ENCODE measurements at places on chromosomes 5 and 9.

- peaks cover 48% of the 10 kb centered on the region for H3K36me3 ChIP-seq
- H3K27ac ChIP-seq: peak overlapping the region; percentile 96
- peak overlapping the region; percentile 95 for H3K4me3 ChIP-seq
- no peak for DNase-seq
- H3K27me3 ChIP-seq: no peaks in the 10 kb centered on the region
These were observed 898 bp downstream of the CAMSAP1 start for GRCh38 chr9:135906291-135907005.

DNA sequence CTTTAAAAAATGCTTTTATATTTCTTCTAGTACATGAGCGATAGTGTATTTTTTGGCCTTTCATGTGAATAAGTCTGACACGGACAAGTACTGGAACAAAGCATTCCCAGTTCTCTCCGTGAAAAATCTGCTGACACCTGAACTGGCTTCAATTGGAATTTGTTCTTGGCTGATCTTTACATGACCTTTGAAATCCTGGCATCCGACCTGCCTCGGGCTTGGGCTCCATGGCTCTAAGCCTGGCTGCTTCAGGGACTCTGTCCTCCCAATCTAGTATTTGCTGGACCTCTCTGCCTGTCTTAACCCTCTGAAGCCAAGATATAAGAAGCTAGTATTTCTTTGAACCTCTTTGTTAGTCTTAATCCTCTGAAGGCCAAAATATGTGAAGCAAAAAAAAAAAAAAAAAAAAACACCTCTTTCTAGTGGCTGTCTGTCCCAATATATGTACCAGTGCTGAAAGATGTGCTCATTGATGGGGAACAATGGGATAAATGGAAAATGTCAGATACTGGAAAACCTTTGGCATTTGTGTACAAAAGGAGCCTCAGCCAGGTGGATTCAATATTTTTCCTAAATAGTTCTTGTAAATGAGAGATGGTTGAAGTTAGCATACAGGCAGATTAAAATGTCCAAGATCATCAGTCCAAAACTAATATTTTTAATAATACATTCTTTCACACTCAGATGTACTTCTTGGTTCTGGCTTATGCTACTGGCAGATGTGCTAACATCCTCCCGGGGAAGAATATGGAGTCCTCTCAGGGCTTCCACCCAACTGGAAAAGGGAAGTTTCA lies 470.6 kb downstream of the TUSC1 start:
- H3K4me3 ChIP-seq: no peak overlapping the region
- no peaks in the 10 kb centered on the region for H3K27me3 ChIP-seq
- no peak for DNase-seq

- H3K27ac ChIP-seq: no peak overlapping the region
- peaks cover 51% of the 10 kb centered on the region for H3K4me1 ChIP-seq
- no peaks in the 10 kb centered on the region for H3K27me3 ChIP-seq
These were observed 124.0 kb downstream of the SEMA5A start for GRCh38 chr5:9421884-9422283.

GRCh38 chr9:35366627-35367026 lies 123.3 kb upstream of the RUSC2 start:
- DNase-seq: no peak
- no peaks in the 10 kb centered on the region for H3K27me3 ChIP-seq
- H3K27ac ChIP-seq: no peak overlapping the region
- H3K4me3 ChIP-seq: no peak overlapping the region
- no peaks in the 10 kb centered on the region for H3K4me1 ChIP-seq

DNA sequence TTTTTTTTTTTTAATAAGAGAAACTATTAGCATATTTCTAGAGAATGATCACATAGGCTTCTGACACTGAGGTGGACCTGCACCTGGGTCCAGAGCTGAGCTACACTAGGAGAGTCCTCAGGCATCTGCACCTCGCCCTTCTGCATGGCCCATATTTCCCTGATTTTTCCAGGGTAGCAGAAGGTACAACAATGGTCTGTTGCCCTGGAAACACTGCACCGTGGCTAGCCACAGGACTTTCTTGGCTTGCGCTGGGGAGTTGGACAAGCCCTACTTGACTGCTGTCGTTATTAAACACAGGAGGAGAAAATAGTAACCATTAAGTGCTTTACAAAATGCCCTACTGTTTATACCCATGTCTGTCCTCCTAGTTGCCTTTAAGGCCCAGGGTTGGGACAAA lies 615.7 kb upstream of the MEF2C start:
- H3K36me3 ChIP-seq: no peaks in the 10 kb centered on the region
- H3K4me1 ChIP-seq: no peaks in the 10 kb centered on the region
- no peaks in the 10 kb centered on the region for H3K27me3 ChIP-seq
- H3K4me3 ChIP-seq: no peak overlapping the region
- H3K27ac ChIP-seq: no peak overlapping the region

DNA sequence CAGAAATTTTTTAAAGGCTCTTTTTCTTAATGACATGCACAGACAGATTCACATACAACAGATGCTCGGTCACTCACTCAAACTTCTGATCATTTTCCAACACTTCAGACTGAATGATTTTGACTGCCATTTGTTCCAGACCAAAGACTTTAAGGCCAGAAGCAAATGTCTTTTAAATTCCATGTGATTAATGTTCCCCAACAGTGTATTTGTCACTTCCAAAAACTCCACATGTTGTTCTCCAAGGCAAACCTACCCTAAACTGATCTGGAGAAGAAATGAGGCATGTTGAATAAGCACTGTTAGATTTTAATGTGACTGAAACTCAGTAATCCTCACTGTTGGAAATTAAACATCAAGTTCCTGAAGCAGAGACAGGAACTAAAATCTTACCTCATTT lies 366.7 kb downstream of the GABRG2 start:
- H3K27me3 ChIP-seq: no peaks in the 10 kb centered on the region
- no peaks in the 10 kb centered on the region for H3K36me3 ChIP-seq
- no peak overlapping the region for H3K27ac ChIP-seq

DNA sequence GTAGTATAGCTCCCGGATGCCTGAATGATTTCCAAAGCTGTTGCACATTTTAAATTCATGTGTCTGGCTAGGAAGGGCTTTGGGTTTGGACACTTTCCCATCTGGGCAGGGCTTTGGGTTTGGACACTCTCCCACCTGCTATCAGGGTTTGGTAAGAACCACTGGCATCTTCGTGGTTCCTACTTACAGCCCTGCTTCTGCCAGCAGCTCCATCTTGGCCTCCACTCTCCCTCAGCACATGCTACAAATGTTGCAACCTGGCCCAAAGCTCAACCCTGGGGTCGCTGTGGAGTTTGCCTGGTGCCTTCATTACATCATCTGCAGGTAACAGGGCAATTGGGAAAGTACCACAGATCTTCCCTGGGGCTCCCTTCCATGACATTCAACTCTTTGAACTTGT lies 3.5 kb downstream of the TMCO6 start:
- H3K27ac ChIP-seq: no peak overlapping the region
- peaks cover 31% of the 10 kb centered on the region for H3K4me1 ChIP-seq
- H3K36me3 ChIP-seq: peaks cover 7% of the 10 kb centered on the region
- no peaks in the 10 kb centered on the region for H3K27me3 ChIP-seq
- no peak overlapping the region for H3K4me3 ChIP-seq

GRCh38 chr5:4630031-4630430 lies 510.1 kb upstream of the ADAMTS16 start:
- H3K27me3 ChIP-seq: peaks cover 9% of the 10 kb centered on the region
- no peak overlapping the region for H3K27ac ChIP-seq
- no peak for DNase-seq
- H3K4me1 ChIP-seq: peaks cover 4% of the 10 kb centered on the region
- no peak overlapping the region for H3K4me3 ChIP-seq
- H3K36me3 ChIP-seq: no peaks in the 10 kb centered on the region

DNA sequence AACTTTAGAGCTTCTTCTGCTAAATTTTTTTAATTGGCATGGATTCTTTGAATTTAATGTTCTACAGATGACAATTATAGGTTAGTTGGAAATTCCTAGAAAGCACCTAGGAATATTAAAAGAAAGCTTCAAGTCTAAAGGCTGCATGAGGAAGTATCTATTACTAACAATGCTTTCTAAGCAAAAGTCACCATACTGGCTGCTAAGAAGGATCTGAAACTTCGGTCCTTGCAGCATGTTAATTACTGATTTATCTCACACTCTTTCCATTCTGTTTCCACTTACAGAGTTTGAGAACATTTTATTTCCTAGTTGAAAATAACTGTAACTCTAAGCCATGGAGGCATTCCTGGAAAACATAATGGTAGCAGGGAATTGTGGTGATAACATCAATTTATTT lies 8.4 kb downstream of the SEMA6A start:
- no peak overlapping the region for H3K4me3 ChIP-seq
- peaks cover 25% of the 10 kb centered on the region for H3K36me3 ChIP-seq
- H3K4me1 ChIP-seq: peaks cover 66% of the 10 kb centered on the region
- no peak for DNase-seq

- no peaks in the 10 kb centered on the region for H3K36me3 ChIP-seq
- H3K4me1 ChIP-seq: peaks cover 33% of the 10 kb centered on the region
- H3K27ac ChIP-seq: peak overlapping the region; percentile 78
- H3K4me3 ChIP-seq: peak overlapping the region; percentile 57
- H3K27me3 ChIP-seq: no peaks in the 10 kb centered on the region
These were observed 54.9 kb upstream of the GRAMD2B start for GRCh38 chr5:126368239-126368812.

DNA sequence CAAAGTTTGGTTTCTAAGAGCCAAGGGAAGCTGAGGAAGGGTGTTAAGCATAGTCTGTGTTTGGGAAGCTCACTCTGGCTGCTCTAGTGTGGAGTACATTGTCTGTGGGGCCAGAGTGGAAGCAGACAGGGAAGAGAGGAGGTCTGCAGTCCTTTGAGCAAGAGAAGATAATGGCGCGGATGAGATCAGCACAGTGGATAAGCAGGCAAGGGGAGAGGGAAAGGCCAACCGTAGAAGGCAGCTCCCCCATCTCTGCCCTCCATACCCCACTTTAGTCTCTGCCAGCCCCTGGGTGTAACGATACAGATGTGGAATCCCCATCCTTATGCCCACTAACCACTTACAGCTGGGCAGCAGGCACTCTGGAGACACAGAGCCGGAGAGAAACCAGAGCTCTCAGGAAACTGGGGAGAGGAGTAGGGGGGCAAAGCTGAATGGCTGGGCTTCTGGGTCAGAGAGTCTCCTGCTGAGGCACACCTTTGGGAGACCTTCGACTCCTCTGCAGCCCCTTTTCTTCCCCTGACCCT lies 75.0 kb downstream of the SLIT3 start:
- peaks cover 3% of the 10 kb centered on the region for H3K36me3 ChIP-seq
- H3K27ac ChIP-seq: no peak overlapping the region
- peaks cover 25% of the 10 kb centered on the region for H3K4me1 ChIP-seq

GRCh38 chr5:133652951-133653759 lies 40.8 kb upstream of the FSTL4 start:
- peaks cover 12% of the 10 kb centered on the region for H3K27me3 ChIP-seq
- no peak overlapping the region for H3K27ac ChIP-seq
- peaks cover 6% of the 10 kb centered on the region for H3K4me1 ChIP-seq
- no peaks in the 10 kb centered on the region for H3K36me3 ChIP-seq
- no peak for DNase-seq

GRCh38 chr5:170397059-170397458 lies 7.9 kb upstream of the KCNMB1 start:
- no peak for DNase-seq
- peak overlapping the region; percentile 44 for H3K4me3 ChIP-seq
- H3K27me3 ChIP-seq: peaks cover 12% of the 10 kb centered on the region
- no peaks in the 10 kb centered on the region for H3K36me3 ChIP-seq

DNA sequence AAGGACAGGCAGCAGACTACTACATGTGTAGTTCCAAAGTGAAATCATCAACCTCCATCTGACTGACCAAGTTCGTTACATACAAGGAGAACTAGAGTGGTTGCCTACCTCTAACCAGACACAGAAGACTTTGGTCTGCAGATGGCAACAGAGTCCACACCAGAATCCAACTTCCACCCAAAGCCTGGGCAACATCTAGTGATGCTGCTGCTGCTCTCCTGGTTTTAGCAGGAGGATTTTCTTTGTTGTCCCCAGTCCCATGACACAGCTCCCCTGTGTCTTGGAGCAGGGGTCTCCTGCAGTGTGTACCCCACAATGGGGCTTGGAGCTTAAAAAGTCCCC lies 46.4 kb upstream of the APC start:
- DNase-seq: no peak
- no peak overlapping the region for H3K4me3 ChIP-seq
- peaks cover 26% of the 10 kb centered on the region for H3K4me1 ChIP-seq

GRCh38 chr5:10989577-10990263 lies 228.7 kb upstream of the DAP start:
- H3K27me3 ChIP-seq: peaks cover 33% of the 10 kb centered on the region
- H3K4me3 ChIP-seq: no peak overlapping the region
- no peak for DNase-seq
- peaks cover 22% of the 10 kb centered on the region for H3K4me1 ChIP-seq

- H3K4me3 ChIP-seq: peak overlapping the region; percentile 100
- peak overlapping the region; percentile 85 for H3K27ac ChIP-seq
- no peaks in the 10 kb centered on the region for H3K27me3 ChIP-seq
These were observed 1.7 kb downstream of the MED22 start for GRCh38 chr9:133346021-133346785.

- H3K4me1 ChIP-seq: peaks cover under 1% of the 10 kb centered on the region
- peaks cover 3% of the 10 kb centered on the region for H3K27me3 ChIP-seq
- H3K36me3 ChIP-seq: no peaks in the 10 kb centered on the region
- DNase-seq: no peak
- H3K4me3 ChIP-seq: no peak overlapping the region
- H3K27ac ChIP-seq: no peak overlapping the region
These were observed 14.6 kb upstream of the COL15A1 start for GRCh38 chr9:98929071-98929470.

DNA sequence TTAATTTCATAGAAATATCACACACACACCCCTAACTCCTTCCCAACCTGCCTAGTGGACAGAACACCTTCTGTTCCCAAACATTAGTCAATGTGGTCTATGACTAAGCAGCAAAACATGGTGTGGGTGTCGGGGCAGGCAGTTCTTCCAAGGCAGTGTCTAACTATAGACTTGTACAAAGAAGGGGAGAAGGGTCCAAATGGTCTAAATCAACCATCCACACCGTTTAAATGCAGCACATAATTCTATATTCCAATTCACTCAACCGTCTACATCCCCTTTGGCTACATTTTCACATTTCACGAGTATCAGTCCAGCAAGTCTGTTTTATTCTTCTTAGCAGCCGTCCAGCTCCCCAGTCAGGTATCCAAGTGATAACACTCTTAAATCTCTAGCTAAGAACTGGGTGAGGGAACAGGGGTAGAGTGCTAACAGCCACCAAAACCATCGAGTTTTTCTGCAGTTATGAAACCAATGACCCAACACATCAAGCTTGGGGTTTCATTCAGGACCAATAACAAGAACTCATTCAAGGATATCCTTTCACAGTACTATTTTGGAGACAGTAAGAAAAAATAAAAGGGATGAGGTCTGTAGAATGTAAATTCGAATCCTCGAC lies 3.3 kb downstream of the ZNF608 start:
- H3K4me1 ChIP-seq: peaks cover 32% of the 10 kb centered on the region
- no peak for DNase-seq
- H3K27me3 ChIP-seq: no peaks in the 10 kb centered on the region
- H3K4me3 ChIP-seq: no peak overlapping the region

- no peaks in the 10 kb centered on the region for H3K4me1 ChIP-seq
- peaks cover 24% of the 10 kb centered on the region for H3K27me3 ChIP-seq
- no peak for DNase-seq
- no peak overlapping the region for H3K27ac ChIP-seq
- H3K36me3 ChIP-seq: no peaks in the 10 kb centered on the region
These were observed 40.7 kb upstream of the PPP3R2 start for GRCh38 chr9:101635473-101635872.

- H3K4me3 ChIP-seq: no peak overlapping the region
- H3K27ac ChIP-seq: no peak overlapping the region
- peaks cover 3% of the 10 kb centered on the region for H3K4me1 ChIP-seq
- no peak for DNase-seq
- no peaks in the 10 kb centered on the region for H3K36me3 ChIP-seq
These were observed 1935.0 kb downstream of the EFNA5 start for GRCh38 chr5:105735704-105736103.

All from type B pancreatic cell (in vitro differentiated cells).